ENCODE measurements at places on chromosomes 2 and 18.

DNA sequence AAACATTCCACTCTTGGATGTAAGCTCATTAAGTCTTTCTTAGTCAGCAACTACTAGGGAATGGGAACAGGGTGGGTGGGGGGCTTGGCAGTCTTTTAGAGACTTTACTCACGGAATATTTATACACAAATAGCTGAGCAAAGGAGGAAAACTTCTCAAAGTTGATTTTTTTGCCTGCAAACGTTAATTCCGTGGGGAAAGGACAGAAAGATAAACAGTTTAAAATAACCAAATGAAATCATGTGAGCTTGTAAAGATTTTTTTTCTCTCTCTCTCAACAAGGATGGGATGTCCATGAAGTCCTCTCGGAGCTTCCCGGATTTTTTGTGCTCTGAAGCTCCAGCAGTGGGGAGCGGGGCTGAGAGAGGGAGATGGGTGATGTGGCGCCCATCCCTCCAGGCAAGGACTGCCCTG, 32.2 kb upstream of the MAT2A start:
- DNase-seq = no peak

- no peak for DNase-seq
These were observed 40.3 kb downstream of the PMAIP1 start for GRCh38 chr18:59940068-59940467.

DNA sequence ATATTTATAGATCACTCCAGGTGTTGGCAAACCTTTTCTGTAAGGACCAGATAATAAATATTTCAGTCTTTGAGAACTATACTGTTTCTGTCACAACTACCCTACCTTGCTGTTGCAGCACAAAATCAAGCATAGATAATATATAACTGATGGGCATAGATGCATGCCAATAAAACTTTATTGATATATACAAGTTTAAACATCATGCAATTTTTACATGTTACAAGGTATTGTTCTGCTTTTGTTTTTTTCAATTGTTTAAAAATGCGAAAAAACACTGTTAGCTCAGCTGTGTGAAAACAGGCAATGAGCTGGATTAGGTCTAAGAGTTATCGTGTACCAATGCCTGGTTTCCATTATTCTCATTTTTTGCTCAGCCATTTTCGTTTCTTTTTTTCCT, 47.6 kb upstream of the FN1 start:
- DNase-seq = no peak

DNA sequence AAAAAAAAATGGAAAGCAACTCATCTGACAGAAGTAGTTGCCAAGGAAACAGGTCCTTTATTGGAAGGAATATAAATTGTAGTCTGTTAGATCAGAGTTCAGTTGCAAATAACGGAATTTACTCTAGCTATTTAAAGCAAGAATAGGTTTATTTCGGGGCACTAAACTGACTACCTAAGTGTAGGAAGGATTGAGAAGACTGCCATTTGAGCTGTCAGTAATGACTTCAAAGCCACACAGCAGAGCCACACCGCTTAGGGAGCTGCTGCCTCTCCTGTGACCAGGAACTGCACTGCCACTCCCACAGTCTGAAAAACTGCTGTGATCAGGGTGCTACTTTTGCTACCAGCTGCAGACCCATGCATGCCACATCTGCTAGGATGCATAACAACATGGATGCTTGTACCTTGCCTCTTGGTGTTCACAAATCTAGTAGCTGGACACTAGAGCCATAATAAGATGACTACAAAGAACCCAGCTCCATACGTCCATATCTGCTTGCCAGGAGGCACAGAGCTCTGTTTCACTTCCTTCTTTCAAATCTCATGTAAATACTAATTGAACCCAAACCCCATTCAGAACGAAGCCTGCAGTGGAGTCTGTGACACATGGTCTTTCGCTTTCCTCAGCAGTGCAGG, 2.2 kb downstream of the DSG2 start:
- no peak for DNase-seq

GRCh38 chr18:9855681-9856080, 30.1 kb upstream of the TXNDC2 start:
- DNase-seq = no peak

DNA sequence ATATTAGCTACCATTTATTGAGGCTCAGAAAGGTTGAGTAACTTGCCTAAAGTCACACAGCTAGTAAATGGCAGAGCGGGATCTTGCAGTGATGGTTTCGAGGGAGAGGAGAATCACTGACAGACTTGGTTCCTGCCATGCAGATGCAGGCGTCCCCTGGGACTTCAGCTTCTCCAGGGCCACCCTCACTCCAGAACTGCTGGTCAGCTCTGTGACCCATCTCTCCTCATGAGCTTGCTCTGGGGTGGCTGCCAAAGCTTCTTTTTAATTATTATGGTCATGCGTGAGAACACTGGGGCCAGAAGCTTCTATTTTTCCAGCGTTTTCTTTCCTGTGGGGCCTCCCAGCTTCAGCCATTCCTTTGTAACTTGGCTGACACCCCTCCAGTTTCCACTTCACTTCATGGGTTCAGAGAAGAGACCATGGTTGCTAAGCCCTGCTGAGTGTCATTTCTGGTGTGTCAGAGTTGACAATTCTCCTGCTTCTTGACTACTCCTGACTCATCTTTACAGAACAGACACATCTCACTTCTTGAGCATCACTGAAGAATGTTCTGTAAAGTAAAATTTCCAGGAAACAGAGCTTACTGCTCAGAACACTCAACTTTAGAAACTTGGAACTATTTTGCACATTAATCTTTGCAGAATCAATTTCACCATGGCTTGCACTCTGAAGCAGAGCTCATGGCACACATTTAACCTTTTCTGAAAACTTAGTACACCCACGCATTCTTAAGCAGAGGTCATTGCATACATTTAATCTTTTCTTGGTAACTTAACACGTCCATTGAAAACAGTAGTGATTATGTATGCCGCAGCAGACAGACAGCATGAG, 70.4 kb downstream of the IL1R2 start:
- DNase-seq = no peak

- DNase-seq = no peak
These were observed 137.7 kb upstream of the CYP1B1 start for GRCh38 chr2:38213619-38214167.

- no peak for DNase-seq
These were observed 38.5 kb upstream of the STPG4 start for GRCh38 chr2:47193607-47194006.

GRCh38 chr18:55007602-55008001, 48.3 kb upstream of the CCDC68 start:
- no peak for DNase-seq

- DNase-seq = peak; percentile 91
These were observed 4.6 kb upstream of the ARID5A start for GRCh38 chr2:96531872-96532505.

GRCh38 chr2:216619411-216620393, 13.5 kb upstream of the IGFBP2 start:
- no peak for DNase-seq

- no peak for DNase-seq
These were observed 93.5 kb upstream of the SLC14A2 start for GRCh38 chr18:45521777-45522176.

DNA sequence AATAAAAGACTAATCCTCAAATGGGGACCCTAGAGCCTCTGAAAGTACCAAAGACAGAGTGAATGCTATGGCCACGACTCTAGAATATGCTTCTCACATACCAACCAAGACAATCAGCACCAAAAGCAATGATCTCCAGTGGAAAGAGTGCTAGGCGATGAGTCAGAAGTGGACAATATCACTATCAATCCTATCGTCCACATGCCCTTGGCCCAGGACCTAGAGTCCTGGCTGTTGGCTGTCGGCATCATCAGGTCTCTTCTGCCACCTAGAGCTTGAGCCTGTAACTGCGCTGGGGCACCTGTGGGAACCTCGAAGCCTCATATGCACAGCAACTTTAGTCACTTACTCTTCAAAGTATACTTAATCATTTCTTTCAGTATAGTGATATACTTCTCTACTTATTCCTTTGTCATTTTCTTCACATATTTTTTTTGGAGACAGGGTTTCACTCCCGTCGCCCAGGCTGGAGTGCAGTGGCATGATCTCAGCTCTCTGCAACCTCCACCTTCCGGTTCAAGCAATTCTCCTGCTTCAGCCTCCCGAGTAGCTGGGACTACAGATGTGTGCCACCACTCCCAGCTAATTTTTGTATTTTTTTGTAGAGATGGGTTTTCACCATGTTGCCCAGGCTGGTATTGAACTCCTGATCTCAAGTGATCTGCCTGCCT, 29.7 kb downstream of the NOL10 start:
- DNase-seq = peak; percentile 32

- DNase-seq = no peak
These were observed 202.4 kb downstream of the FBXO15 start for GRCh38 chr18:73945130-73945792.

DNA sequence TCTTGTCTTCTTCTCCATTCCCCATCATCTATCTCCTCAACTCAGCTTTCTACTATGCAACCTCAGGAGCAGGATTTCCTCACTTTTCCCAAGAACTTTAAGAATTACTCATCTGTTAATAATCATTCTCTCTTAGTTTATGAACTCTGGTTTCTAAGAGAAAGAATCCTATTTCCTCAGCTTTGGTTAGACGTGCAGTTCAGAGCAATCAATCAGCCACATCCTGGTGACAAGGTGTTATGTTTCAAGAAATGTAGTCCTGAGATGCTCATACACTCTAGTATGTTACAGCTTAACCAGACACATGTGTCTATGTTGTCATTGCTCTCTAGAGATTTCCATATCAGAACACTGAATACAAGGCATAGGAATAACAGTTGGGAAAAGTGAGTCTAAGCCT, 277.9 kb downstream of the MBD2 start:
- no peak for DNase-seq

GRCh38 chr2:64143169-64144056, 807 bp downstream of the PELI1 start:
- no peak for DNase-seq

DNA sequence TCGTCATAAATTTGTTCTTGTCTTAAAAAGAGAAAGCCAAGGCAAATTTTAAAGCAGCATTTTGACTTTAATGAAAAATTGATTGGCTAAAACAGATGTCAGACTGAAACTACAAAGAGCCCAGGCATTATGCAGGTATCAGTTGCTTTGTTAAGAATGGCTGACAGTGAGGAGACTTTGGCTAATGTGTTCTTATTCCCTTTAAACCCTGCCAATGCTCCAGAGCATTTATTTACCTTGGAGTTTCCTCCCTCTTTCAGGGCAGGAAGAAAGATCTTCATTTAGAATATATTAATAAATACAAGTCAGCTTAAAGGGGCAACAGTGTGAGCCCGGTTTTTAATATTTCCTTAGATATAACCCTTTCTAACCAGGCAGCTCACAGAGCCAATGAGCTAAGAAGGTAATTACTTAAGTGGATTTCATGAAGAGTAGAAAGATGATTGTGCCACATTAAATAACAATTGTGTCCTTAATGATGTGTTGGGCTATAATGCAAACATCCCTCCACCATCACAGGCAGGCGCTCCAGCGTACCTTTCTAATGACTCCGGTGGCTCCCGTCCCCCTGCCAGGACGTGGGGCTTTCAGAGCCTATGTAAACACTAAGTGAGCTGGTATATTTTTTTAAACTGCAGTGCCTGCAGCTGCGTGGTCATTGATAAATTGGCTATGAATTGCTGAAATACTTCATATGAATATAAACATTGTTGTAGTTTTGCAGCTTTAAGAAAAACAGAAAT, 349.4 kb upstream of the POU3F3 start:
- no peak for DNase-seq

- DNase-seq = no peak
These were observed 50.0 kb downstream of the CPO start for GRCh38 chr2:206989311-206989710.

DNA sequence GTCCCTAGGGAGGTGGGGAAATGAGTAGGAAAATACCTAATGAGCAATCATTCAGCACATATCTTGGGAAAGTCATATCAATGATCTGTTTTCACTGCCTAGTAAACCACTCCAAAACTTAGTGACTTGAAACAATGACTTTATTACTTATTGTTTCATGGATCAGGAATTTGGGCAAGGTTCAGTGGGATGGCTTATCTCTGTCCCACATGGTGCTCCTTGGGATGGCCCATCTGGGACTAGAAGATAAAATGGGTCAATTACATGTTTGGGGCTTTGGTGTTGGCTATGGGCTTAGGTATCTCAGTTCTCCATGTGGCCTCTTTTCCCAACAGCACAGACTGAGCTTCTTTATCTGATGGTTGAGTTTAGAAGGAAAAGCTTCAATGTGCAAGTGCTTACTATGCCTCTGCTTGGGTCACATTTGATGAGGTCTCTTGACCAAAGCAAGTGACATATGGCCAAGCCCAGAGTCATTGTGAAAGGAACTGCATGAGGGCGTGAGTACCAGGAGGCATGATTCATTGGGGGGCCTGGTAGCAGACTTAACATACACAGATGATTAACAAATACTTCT, 218.1 kb upstream of the TNP1 start:
- no peak for DNase-seq

GRCh38 chr2:210169516-210170195, 1.6 kb downstream of the KANSL1L start:
- no peak for DNase-seq

DNA sequence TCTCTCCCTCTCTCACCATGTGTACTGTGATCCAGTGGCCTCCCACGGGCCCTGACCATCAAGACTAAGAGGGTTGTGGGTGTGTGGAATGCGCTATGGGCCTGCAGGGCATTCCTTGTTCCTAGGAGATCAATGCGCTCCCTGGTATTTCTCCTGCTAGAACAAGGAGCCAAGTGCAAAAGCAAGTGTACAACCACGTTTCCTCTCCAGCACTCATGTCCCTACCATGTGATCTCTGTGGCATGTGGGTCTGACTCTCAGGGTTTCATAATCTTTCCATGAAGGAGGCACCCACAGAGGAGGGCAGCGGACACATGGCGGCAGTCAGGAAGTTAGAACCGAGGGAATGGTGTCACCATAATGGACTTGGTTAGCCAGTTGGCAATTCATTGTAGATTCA, 91.4 kb downstream of the MAPK4 start:
- DNase-seq = no peak

DNA sequence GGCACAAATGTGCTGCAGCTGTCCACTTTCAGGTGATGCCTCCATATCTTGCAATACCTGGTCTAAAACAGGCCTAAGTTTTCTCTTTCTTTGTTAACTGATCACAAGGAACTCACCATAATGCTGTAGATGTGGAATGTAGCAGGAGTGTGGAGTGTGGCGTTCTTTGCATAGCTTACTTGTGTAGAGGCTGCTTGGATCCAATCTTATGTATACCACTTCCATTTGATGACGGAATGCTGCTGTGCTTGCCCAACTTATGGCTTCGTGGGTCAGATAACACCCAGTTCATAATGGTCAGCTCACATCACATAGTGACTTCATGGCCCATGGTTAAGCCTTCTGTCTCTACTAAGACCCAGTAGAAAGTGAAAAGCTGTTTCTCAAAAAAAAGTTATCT, 114.5 kb downstream of the LAMA3 start:
- no peak for DNase-seq

DNA sequence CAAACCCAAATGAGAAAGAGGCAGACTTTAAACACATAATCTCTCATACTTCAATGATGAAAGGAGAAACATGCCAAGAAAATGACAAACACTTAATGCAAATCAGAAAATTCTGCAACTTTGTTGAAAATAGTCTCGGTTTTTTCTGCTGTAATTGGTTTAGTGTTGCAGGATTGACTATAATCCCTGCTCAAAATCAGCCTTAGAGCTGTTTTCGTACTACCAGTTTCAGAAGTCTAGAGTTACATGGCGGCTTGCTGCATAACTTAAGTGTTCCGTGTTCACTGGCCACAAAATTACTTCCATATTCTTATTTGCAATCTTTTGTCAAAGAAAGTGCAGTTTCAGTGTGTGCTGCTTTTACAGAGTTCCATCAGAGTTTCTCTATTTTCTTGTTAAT, 48.9 kb upstream of the ITGAV start:
- DNase-seq = no peak
